Stimulated activated CD4-positive, alpha-beta T cell treated with anti-CD3 and anti-CD28 coated beads, Interleukin-4, amount 100 ng/mL, for 48 hours (primary cell): ENCODE measurements at places on chromosomes 13 and 19.

- no peak for DNase-seq
These were observed 47.9 kb upstream of the POMP start for GRCh38 chr13:28610996-28611395.

DNA sequence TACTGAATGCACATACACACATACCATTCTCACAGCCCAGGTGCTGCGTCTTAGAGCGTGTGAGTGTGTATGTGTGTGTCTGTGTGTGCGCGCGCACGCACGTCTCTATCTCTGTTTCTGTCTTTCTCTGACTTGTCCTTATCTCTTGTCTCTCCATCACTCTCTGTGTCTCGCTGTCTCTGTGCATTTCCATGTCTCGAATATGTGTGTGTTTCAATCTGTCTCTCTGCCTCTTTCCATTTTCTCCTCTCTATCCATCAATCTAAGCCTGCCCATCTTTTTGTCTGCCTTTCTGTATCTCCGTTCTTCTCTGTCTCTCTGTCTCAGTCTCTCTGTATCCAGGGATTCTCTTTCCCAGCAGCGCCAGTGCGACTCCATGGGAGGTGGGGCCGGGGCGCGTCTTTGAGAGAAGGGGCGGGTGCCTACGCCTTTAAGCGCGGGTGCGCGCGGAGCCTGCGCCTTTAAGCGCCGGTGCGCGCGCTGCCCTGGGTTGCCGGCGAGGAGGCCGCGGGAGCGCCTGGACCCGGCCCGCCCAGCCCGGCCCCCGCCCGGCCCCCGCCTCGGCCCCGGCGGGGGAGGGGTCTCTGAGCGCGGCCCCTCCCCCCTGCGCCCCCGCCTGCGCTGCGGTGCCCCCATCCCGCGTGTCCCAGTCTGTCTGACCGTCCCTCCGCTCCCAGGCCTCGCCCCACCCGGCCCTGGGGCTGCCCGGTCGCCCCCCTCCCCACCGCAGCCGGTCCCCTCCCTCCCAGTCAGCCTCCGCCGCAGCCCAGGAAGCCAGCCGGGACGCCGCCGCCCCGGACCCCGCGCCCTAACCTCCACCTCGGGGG lies at the start of gene LRFN3:
Gene LRFN3 (plus strand): TSS at position 464 of the 827 bp plus-strand sequence. CDS start 3,052 bp downstream, outside the sequence.
- DNase-seq = peak; percentile 54

GRCh38 chr13:59750860-59751259 lies 412.9 kb downstream of the DIAPH3 start:
- no peak for DNase-seq

DNA sequence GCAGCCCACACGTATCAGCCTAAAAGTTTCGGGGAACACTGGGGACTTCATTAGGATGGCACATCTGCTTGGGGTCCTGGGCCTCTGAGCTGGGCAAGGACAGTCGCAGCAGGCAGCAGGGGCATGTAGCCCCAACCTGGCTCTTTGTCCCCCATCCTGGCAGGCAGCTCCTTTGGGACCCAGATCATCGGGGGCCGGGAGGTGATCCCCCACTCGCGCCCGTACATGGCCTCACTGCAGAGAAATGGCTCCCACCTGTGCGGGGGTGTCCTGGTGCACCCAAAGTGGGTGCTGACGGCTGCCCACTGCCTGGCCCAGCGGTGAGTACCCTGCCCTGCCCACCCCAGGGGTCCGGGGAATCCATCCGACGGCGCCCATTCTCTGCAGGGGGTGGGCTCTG lies 3.3 kb downstream of the GZMM start:
- DNase-seq = no peak

GRCh38 chr13:109010912-109011311 lies 381.5 kb downstream of the MYO16 start:
- DNase-seq = no peak

GRCh38 chr19:2273356-2274184 lies 8.4 kb downstream of the PEAK3 start:
- DNase-seq = peak; percentile 75

- DNase-seq = no peak
These were observed at the start of gene LIM2 for GRCh38 chr19:51387924-51388389. Gene LIM2, minus strand, starts transcription at chr19:51387974. Its CDS starts 531 bp downstream, at chr19:51387443.

DNA sequence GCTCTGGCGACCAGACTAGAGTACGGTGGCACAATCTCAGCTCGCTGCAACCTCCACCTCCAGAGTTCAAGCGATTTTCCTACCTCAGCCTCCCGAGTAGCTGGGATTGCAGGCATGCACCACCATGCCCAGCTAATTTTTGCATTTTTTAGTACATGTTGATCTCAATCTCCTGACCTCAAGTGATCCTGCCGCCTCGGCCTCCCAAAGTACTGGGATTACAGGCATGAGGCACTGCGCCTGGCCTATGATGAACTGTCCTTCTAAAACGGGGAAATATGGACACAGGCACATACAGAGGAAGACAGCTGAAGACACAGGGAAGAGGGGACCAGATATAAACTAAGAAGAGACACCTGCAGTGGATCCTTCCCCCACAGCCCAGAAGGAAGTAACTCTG lies 12.7 kb downstream of the CLEC4M start:
- no peak for DNase-seq

- no peak for DNase-seq
These were observed 52.0 kb downstream of the RAB20 start for GRCh38 chr13:110509478-110509926.

- peak; percentile 48 for DNase-seq
These were observed 57.8 kb downstream of the IER2 start for GRCh38 chr19:13207846-13208671.

DNA sequence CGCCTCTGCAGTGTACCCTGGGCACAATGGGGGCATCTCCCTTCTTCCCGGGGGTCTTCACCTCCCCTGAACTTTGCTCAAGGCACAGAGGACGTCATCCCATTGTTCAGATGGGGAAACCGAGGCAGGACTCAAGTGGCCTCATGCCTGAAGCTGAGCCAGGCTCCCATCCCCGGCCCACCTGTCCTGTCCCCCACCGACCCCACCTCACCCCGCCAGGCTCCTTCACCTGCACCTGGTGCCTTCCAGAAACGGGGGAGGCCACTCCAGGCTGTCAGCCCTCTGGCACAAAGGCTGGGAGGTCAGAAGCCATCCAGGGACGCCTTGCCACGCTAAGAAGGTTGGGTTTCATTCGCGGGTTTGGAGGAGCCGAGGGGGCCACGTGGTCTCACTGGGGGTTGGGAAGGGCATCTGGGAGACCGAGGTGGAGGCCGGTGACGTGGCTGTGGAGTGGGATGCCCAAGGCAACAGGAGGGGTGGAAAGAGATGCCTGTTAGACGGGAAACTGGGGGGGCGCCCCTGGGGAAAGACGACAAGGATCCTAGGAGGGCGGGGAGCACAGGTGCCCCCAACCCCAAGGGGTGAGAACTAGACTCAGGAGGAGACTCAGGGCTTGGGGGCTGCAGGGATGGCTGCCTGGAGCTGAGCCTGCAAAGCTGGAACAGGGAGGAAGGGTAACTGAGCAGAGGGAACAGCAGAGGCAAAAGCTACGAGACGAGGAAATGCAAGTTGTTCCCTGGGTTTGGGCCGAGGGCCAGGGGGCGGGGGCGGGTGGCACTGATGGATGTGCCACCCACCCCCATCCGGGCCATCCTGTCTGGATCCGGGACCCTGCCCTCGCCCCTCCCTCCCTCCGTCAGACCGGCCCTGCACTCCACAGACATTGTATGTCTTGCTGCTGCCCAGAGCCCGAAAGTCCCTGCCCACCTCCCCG lies 6.0 kb upstream of the TCF3 start:
- no peak for DNase-seq

- DNase-seq = no peak
These were observed 188.8 kb downstream of the TUBA3C start for GRCh38 chr13:18992791-18993190.

DNA sequence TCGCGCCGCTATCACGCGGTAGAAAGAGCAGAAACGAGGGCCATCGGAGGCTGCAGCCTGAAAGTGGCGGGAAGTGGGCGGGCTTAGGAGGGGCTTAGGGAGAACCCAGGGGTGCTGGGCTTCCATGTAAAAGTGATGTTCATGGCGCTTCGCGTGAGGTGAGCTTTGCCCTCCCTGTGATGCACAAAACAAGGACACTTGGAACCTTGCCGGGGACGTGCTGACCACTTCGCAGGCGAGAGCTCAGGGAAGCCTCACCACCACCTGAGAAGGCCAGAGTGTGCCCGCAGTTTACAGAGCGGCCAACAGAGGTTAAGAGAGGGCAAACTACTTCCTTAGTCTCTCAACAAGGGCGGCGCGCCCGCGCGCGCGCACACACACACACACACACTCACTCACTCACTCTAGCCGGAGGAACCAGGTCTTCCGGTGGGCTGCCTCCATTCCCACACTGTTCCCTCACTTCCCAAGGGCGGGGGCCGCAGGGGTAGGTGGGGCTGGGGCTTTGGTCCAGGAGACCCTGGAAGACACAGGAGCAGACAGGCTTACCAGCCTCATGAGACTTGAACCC lies 651 bp downstream of the GAPDHS start:
- DNase-seq = no peak

GRCh38 chr13:102347490-102347889 lies 54.4 kb downstream of the FGF14 start:
- DNase-seq = no peak

GRCh38 chr19:29844891-29845573 lies 33.2 kb downstream of the CCNE1 start:
- DNase-seq = peak; percentile 95

- no peak for DNase-seq
These were observed 10.0 kb downstream of the COMP start for GRCh38 chr19:18781047-18781600.

- DNase-seq = no peak
These were observed 8.8 kb downstream of the SETDB2 start for GRCh38 chr13:49452725-49453457.

GRCh38 chr19:28134311-28134710 lies 1078.6 kb downstream of the UQCRFS1 start:
- DNase-seq = no peak

GRCh38 chr13:99572921-99573320 lies 71.6 kb downstream of the TM9SF2 start:
- no peak for DNase-seq

- DNase-seq = no peak
These were observed 8.1 kb downstream of the MRPS31 start for GRCh38 chr13:40762849-40763248.

DNA sequence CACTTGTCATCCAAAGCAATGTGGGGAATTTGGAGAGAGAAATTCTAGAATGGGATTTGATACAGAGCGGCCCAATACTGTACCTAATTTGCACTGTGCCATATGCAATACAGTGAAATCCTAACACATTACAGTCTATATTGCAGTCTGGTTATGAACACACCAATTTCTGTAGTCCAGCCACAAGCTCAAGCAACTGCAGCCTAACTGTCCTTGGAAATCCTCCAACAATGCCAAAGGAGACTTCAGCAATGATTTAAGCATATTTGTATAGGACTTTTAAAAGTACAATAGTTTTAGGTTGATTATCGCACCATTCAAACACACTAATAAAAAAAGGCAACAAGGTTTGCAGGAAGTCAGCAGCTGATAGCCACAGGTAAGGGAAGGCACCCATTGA lies 17.3 kb downstream of the DIAPH3 start:
- no peak for DNase-seq

DNA sequence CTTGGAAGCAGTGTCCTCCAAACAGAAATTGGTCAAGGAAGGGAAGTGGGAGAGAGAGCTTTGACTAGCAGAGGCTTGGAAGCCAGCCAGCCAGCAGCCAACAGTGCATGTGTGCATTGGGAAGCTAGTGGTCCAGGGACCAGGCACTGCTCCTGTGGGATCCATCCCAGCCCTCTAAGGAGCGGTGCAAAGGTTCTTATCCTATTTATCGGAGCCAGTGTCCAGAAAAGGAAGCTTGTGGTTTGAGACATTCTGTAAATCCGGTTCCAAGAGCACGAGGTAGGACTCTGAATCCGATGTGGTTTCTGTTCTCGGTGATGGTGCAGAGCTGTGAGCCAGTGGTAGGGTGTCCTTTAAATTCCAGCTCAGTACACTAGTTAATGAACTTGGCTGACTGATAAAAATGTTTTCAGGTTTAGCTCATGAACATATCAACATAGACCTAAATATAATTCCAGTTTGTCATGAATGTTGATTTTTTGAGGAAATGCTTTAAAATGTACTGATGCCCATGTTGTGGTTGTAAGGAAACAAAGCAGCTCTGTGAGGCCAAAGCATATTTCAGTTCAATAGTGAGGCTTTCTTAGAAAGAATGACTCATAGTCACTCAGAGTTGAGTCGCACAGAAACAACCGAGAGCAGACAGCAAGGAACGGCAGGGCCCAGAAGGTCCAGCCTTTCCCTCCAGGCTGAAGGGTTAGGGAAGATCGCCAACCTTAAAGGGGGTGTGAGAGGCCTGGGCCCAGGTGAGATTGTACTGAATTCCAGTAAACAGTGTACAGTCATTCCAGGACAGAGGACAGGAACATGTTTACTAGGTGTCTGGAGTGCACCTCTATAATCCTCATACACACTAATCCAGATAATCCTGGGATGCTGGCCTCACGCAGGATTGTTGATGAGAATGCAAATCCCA lies 21.5 kb upstream of the GARRE1 start:
- peak; percentile 19 for DNase-seq

DNA sequence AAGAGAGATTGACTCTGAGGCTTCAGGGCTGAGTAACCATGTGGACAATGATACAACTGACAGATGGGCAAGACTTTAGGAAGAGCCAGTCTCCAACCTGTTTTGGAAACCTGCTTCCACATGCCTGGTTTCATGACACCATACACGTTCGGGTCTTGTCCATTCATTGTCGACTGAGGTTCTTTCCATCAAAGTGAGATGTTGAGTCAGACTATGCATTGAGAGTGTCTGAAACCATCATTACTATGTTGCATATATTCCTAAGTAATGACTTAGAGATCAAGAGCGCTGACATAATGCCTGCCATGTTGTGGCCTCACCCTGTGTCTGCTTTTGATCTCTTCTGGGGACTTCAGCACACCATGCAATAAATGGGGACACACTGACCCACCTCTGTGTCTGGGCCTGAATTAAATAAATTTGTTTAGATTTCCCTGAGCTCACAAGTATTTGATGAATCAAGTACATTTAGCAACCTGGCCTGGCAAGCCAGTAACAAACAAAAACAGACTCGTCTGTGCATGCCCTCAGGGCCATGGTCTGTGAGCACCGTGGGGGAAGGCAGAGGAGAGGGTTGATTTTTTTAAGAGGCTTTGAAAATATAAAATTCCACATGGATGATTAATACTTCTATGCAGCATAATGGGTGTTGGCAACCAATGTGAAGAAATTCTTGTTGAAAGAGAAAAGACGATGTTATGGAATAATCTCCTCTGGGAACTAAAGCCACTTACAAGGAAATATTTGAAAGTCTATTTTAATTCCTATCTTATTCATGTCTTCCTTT lies 49.9 kb upstream of the UBAC2 start:
- no peak for DNase-seq

DNA sequence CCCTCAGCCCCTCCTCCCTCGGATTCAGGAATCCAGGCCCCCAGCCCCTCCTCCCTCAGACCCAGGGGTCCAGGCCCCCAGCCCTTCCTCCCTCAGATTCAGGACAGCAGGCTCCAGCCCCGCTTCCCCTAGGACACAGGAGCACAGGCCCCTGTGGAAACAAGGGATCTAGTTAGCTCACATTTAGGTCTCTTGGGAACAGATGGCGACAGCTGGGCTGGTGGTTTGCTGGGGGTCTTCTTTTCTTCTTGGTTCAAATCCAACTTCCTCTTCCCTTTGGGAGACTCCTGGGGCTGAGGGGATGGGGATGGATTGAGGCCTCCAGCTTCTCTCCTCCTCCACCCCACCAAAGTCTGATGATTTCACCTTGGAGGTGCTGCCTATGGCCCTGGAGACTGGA lies 19.6 kb downstream of the ZNF575 start:
- DNase-seq = no peak
